Hematopoietic multipotent progenitor cell (in vitro differentiated cells): ENCODE measurements at places on chromosomes 4 and X.
A peak's percentile ranks its signal among the peaks of the same experiment; 100 is the strongest.

DNA sequence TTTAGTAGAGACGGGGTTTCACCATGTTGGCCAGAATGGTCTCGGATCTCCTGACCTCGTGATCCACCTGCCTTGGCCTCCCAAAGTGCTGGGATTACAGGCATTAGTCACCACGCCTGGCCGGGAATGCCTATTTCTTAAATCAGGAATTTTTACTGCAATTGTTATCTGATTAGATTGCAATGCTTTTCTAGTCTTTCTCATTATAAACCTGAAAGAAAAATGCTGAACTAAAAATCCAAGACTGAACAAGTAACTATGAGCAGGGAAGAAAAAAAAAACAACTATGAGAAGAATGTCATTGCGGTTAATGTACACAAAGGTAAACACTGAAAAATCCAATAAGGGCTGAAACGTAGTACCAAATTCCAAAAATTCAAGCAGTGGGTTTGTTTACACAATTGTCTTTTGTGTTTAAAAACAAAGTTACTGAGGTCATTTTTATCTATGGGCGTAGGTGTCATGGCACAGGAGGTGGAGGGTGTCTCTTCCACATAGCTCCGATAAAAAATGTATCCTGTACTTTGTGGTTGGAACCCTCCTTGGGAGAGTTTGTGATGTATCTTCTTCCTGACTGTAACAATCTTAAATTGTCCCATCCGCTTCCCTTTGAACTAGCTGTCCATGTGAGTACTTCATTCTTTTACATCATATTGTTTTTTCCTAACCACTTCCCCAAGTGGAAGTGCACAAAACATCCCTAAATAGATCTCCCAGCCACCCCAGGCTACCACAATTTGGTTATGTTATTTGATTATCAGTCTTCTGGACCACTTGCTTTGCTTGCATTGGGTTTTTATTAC lies 11.1 kb upstream of the TMEM156 start:
- peak; percentile 5 for DNase-seq

DNA sequence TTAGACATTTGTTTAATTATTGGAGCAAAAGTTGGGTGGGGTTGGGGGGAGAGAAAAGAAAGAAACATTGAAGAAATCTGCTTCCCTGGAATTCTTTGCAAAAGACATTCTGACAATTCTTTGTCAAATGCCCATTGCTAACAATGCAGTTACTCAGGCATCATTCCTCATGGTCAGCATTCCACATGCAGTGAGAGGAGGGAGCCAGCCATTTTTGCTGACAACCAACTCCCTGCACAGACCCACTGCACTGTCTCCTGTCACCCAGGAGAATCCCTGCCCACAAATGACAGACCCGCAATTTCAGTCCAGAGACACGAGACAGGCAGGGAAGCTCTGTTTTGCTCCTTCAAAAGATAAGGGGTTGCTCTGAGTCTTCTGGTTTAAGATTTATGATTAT lies 985.1 kb upstream of the SLIT2 start:
- no peak for DNase-seq

GRCh38 chr4:1318046-1318375 lies 28.3 kb downstream of the MAEA start:
- no peak for DNase-seq

DNA sequence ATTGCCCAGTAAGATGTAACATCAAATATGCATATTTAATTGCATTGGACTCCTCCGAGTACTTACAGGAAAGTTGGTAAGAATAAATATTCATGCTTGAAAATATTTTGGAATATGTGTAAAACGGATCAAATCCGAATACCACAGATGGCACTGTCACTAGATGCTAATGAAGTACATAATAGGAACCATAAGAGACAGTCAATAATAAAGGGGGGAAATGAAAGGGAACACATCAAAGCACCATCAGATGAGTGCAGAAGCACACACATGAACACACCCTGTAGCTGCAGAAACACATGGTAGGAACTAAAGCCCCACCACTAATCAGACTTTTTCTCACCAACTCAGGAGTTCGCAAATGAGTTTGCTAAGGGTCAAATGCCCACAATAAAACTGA lies 52.2 kb upstream of the PAGE5 start:
- DNase-seq = no peak

DNA sequence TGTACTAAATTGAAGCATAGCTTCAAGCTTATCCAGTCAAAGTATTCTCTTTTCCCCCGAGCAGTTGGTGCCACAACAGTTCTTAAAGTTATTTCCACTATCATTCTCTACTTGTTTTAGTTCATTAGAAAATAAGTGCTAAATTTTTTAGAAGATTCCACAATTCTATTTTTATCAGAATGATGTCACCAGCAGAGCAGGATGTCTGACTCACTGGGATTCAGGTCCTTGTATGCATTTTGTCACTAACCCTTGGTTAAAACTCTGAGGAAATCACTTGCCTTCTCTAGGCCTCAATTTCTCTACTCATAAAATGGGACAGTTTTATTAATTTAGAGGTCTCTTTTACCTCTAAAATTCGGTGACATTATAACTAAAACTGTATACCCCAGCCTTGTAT lies 3.4 kb downstream of the DDX53 start:
- no peak for DNase-seq

GRCh38 chr4:95548738-95549245 lies at the start of gene UNC5C:
UNC5C (minus strand) TSS chr4:95548973.
- peak; percentile 22 for DNase-seq

DNA sequence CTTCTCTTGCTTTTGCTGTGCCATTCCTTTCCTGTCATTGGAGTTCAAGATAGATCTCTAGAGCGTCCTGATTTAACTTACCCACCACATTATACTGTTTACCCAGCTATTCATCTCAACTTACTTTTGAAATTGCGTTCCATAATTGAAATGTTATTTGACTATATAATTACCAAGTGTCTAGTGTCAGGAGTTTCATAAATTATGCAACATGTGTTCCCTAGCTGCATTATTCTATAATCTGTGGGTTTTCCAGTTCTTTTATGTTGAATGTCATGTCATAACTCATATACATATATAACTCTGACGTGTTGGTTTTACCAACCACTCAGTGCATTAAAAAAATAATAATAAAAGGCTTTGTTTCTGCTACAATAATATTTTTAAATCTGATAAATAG lies 285.9 kb upstream of the ARSJ start:
- no peak for DNase-seq

- DNase-seq = no peak
These were observed 114.0 kb downstream of the ENPP6 start for GRCh38 chr4:184103527-184104264.

- DNase-seq = no peak
These were observed 69.3 kb upstream of the ANXA3 start for GRCh38 chr4:78482281-78482680.

DNA sequence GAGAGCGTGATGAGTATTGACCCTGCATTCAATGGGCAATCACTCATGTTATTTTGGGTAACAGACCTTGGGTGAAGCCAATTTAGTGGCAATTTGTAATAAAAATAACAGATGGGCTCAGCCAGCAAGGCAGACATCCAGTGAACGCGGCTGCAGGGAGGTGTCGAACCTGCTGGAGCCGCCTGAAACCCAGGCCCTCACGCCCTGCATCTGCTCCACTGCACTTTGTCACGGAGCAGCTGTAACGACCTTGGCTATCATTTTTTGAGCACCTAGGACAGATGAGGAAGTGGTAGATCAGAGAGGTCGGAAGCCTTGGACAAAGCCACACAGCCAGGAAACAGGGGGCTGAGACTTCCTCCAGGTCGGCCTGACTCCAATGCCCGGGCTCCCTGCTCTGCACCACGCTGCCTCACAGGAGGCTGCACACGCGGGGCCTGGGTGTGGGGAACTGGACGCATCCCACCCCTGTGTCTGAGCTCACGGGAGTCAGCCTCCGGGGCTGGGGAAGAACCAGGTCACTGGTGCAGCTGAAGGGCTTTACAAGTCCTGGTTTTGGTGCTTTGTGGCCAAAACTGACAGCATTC lies 19.4 kb downstream of the HMX1 start:
- DNase-seq = no peak

DNA sequence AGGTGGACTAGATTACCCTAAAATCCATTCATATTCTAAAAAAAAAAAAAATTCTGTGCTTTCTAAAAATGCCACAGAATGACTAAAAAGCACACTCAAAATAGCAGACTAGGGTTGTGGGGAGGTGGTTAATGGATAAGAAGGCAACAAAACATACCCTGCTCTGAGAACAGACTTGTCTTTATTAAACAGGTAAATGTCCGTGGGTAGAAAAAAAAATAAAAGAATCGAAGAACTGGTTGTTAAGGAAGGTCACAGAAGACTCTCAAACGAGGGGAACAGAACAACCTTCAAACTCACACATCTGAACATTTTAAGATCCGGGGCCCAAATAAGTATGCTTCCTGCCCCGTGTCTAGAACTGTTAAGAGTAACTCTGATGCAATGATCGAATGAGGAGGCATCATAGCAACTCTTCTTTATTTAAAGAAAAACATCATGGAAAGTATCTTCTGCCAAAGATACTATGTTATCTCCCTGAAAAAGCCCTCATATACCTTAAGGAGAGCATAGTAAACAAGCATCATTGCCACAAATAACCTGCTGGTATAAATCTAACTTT lies 68.4 kb downstream of the ELF2 start:
- no peak for DNase-seq

DNA sequence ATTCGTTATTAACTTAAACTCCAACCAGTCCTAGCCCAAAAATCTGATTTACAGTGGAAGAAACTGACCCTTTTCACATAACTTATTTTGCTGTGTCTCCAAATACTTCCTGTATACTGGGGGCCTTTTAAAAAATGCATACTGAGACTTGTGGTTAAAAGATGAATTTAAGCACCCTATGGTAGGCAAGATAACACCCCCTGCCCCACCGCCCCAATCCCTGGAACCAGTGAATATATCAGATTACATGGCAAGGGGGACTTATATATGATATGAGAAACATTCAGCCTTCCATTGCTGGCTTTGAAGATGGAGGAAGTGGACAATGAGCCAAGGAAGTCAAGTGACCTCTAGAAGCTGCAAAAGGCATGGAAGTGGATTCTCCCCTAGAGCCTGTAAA lies 3.1 kb upstream of the CLCN3 start:
- no peak for DNase-seq

DNA sequence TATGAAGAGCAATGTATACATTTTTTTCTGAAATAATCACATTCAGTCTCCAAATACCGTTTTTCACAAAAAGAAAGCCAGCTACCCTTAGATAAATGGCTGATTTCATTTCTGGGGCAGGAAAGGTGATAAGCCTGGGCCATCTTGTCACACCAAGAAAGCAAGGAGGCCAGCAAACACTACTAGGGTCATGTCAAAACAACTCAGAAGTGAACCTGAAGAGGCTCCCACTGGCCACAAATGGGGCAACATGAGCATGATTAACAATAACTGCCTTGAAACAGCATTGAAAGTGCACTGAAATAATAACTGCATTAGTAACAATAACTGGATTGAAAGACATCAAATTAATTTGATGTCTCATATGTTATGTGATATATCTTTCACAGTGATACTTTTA lies 39.3 kb downstream of the SH3KBP1 start:
- DNase-seq = no peak
